NCI-H2081 treated with DMSO at 0.1 percent for 48 hours (cell line): ENCODE measurements at places on chromosomes 12 and 14.

- no peak for DNase-seq
Observed at GRCh38 chr14:101458741-101459550, 102.3 kb upstream of the DIO3 start.

- DNase-seq: no peak
Observed at GRCh38 chr14:50726372-50727107, 58.4 kb upstream of the SAV1 start.

GRCh38 chr12:1519642-1520041 is 74.7 kb downstream of the FBXL14 start:
- no peak for DNase-seq

DNA sequence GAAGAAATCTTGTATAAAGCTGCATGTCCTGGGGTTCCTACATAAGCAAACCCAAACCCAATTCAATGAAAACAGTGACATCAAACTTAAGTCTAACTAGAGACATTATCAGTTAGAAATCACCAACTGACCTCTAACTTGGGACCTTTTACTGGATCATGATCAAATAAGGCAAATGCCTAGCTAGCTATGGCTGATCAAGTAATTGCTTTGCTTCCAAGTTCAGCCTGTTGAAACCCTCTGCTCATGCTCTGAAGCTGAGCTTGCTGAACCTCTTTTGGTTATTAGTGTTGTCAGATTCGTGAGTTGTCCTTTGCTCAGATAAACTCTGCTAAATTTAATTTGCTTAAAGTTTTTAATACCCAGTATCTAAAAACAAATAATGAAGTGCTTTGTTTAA is 28.9 kb downstream of the ZDHHC17 start:
- no peak for DNase-seq

GRCh38 chr12:7241404-7242005 is 52.0 kb downstream of the PEX5 start:
- no peak for DNase-seq

DNA sequence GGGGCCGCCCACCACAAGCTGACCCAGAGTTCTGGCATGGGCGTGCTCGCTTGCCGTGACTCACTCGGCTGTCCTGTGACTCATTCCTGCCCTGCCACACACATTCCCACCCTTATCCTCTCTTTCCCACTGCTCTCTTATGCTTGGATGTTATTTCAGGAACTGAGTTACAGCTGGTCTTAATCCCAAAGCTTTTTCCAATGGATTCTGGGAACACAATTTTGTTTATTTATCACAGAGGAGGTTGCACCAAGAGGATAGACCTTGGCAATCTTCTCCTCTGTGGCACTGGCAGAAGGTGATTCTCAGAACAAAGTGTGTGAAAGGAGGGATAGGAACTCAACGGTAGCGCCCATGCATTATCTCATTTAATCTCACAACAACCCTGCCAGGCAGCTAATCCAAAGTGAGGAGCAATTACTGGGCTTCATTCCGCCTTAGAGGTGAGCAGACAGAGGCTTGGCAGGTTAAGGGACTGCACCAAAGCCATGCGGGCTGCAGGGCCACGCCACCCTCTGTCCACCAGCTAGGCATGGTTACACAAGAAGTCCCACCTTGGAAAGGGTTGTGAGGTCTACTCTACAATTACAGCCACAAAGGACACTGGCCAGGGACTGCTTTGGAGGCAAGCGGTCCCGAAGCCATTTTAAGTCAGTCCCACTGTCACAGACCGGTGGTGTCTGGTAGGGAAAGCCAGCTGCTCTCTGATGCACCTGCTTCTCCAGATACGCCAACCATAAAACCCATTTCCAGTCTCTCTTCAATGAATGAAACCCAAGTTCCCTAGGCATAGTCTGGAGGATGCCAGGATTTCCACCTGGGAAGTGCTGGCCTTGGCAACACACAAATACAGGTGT is 32.9 kb downstream of the SYNE3 start:
- no peak for DNase-seq

DNA sequence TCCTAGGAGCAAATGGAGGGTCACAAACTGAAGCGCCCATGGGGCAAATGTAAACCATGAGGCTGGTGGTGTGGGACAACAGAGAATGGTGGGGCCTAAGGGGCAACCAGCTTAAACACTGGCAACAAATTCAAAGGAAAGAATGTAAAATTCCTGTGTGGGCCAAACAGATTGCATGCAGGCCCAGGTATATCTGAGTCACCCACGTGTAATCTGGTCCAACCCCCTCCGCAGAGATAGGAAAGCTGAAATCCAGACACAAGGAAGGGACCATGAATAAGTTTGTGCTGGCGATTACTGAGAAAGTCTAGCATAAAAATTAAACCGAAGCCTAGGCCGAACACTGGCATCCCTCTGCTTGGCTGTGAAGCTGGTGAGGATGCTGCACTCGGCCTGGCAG is 71.6 kb downstream of the ITPK1 start:
- no peak for DNase-seq

- no peak for DNase-seq
Observed at GRCh38 chr12:51593021-51593420, 2.0 kb downstream of the SCN8A start.

- peak; percentile 7 for DNase-seq
Observed at GRCh38 chr12:43882578-43883178, 46.8 kb downstream of the TMEM117 start.

DNA sequence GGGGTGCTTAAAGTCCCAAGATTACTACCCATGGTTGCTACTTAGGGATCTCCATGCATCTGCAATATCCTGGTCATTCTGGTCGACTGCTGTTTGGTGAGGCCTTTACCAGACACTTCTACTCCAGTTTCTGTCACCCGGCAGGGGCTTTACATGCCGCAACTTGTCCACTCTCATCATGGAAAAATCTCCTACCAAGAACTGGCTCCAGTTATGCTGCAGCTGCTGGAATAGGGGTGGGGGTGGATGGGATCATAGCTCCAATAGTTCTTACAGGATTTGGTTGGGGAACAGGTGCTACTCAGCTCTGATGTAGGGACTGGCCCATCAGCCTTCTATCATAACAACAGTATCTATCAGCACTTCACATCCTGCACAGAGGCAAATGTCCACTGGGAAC is 51.6 kb downstream of the SPTB start:
- no peak for DNase-seq

GRCh38 chr12:57560516-57560915 is 10.7 kb downstream of the KIF5A start:
- DNase-seq: no peak

DNA sequence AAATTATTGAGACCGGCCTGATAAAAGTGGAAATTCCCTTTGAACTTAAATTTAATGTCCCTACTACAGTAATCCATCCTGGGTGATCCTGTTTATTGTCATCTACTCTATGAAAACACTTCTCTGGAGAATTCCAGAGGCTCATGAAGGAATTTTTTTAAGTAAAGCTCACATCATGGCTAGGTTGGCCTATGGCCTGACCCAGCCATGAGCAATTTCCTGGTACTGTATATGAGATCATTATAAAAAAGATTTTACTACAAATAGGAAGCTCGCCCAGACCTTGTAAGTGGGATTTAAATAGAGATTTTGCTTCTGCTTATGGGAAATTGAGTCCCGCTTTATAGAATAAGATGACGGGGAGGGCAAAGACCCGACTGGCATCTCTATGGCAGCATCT is 215.5 kb downstream of the DPF3 start:
- no peak for DNase-seq

- DNase-seq: no peak
Observed at GRCh38 chr14:106210650-106211049, 684.3 kb downstream of the TMEM121 start.

GRCh38 chr12:54385251-54385914 is 850 bp upstream of the ZNF385A start:
- no peak for DNase-seq

DNA sequence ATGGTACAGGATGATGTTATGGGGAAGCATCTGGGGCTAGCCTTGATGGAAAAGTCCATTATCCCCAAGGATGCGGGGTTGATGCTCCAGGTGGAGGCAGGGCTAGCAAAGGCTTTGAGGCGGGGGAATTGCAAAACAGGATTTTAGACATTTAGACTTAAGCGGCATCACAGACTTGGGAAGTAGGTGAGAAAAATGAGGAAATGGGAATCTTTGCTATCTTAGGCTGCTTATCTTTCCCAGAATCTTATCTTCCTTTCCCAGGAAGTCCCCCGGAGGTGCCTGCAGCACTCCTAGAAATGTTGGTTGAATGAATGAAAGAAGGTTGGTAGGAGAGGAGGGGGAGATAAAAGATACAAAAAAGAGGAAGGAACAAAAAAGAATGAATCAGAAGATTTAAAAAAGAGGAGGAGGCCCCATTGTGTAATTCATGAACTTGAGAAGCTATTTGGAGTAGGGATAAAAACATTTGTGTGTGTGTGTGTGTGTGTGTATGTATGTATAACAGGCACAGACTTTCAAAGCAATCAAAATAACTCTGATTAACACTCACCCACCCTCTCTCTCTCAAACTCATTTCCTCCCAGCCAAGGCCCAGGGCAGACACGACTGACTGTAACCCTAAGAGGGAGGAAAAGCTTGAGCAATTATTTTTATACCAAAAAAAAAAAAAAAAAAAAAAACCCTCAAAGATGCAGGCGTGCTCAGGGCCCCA is 62.5 kb upstream of the TBX3 start:
- DNase-seq: no peak

DNA sequence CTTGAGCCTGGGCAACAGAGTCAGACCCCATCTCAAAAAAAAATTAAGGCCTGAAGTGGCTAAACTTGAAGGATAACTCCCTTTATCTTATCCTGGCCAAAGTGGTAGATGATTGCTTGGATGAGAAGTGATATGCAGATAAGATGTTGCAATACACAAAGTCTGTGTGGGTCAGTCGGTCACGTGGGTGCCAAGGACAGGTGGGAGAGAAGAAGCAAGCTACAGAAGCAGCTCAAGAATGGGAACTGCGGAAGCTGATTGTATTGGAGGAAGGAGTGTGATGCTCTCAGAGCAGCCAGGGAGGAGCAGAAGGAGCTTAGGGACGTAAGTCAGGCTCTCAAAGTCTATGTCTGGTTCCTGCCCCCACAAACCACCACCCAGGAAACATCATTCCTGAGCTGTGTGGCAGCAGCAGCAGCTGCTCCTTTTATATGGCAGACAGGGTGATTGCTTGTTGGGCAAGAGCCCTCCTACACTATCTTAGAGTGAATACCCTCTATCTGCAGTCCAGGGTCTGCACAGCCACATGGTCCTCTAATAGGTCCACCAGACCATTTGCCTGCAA is 54.5 kb downstream of the ATP2A2 start:
- DNase-seq: no peak

GRCh38 chr12:131513606-131514005 is 197.3 kb upstream of the SFSWAP start:
- DNase-seq: no peak

DNA sequence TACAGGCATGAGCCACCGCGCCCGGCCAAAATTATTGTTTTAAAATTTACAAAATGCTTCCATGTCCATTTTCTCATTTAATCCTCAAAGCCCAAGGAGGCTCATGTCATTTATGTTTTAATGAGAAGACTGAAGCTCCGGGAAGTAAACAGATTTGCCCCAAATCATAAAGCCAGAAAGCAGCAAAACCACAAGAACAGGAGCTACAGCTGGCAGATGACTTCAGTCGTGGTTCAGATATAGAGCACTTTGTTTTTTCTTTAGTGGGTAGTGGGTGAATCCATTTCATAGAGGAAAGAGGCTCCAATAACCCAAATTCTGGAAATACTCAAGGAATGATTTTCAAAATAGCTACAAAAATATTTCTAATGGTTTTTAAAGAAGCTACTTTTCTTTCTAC is 45.4 kb upstream of the VPS33A start:
- no peak for DNase-seq

GRCh38 chr12:1064317-1064716 is 73.3 kb downstream of the ERC1 start:
- DNase-seq: no peak

- DNase-seq: no peak
Observed at GRCh38 chr12:45208604-45209487, 7.0 kb upstream of the ANO6 start.

GRCh38 chr12:29198901-29199300 is 49.8 kb downstream of the FAR2 start:
- no peak for DNase-seq

GRCh38 chr14:60273956-60274355 is 24.9 kb downstream of the PPM1A start:
- DNase-seq: no peak

DNA sequence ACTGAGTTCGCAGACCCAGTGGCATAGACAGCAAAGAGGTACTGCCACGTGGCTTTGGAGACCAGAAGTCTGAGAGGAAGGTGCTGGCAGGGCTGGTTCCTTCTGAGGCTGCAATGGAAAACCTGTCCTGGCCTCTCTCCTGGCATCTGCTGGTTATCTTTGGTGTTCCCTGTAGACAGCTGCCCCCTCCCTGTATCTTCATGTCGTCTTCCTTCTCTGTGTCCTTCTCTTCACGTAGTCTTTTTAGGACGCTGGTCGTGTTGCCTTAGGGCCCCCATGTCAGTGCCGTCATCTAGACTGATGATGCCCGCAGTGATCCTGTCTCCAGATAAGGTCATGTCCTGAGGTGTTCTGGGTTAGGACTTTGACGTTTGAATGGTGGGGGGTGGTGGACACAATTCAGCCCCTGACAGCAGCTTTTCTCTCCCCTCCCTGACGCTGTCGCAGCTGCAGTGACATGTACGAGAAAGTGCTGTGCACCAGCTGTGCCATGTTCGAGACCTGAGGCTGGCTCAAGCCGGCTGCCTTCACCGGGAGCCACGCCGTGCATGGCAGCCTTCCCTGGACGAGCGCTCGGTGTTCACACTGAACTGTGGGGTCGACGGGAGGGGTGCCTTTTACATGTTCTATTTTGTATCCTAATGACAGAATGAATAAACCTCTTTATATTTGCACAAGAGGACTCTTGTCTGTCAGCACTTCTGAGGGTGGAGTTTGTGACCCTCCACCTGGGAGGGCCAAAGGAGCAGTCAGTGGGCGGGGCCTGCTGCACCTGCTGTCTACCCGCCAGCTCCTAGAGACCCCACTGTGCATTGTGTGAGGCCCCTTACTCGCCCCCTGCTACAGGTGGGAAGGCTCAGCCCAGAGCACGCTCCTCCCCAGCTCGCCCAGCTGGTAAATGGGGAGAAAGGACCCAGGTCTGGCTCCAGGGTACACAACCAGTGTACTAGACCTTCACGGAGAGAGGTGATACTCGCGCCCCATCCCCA is 6.3 kb downstream of the SIVA1 start:
- DNase-seq: no peak

DNA sequence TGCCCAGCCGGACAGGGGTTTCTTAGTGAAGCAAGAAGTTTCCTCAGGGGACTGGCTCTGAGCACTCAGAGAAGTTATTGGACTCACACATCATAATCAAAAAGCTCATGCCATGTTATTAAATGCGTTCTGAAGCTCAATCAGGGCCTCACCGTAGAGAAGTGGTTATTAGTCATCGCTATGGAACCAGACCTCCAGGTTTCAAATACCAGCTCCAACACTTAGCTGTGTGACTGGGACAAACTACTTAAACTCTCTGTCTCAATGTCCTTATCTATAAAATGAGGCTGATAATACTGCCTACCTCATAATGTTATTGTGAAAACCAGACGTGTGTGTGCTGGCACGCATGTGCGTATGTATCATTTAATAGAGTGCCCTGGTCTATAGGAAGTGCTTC is 7.3 kb downstream of the STAT6 start:
- DNase-seq: no peak
